Tracheal epithelial cell (primary cell): ENCODE measurements at places on chromosomes 1 and 21. TPM values are rescaled to one million over a fixed set of nuclear protein-coding genes. Genes with fewer than 3 reads are reported as not detected.

Gene ATP5PB
- 239 and 249 TPM in 2 replicates for total RNA-seq

Gene LUZP1
- 14.7 and 32.5 TPM in 2 replicates for total RNA-seq

Gene AADACL4
- not detected in 2 replicates for total RNA-seq

Gene AGT
- total RNA-seq: 0.24 TPM in 1 of 2 replicates, not detected in the other

Gene MYCL
- 7.0 and 20.5 TPM in 2 replicates for total RNA-seq

Gene ZBTB8A
- 6.7 and 10.4 TPM in 2 replicates for total RNA-seq

Gene IFNLR1
- 7.5 and 13.0 TPM in 2 replicates for total RNA-seq

Gene ANKRD34A
- 1.1 TPM in 1 of 2 replicates, not detected in the other for total RNA-seq

Gene C1orf141
- total RNA-seq: not detected in 2 replicates

Gene FCRL1
- not detected in 2 replicates for total RNA-seq

Gene ST7L
- total RNA-seq: 10.0 and 11.6 TPM in 2 replicates

Gene SLC39A1
- 134 and 176 TPM in 2 replicates for total RNA-seq

Gene OR6P1
- total RNA-seq: not detected in 2 replicates

Gene UBE2U
- total RNA-seq: not detected in 2 replicates

Gene CENPF
- 0.85 and 3.9 TPM in 2 replicates for total RNA-seq

Gene HLCS
- 23.7 and 23.9 TPM in 2 replicates for total RNA-seq

Gene WNT9A
- total RNA-seq: 1.9 and 3.2 TPM in 2 replicates

Gene S100A7
- 1.4 TPM in 1 of 2 replicates, not detected in the other for total RNA-seq

Gene EDN2
- 5.8 and 14.5 TPM in 2 replicates for total RNA-seq

Gene PDPN
- 3.8 and 11.1 TPM in 2 replicates for total RNA-seq

Gene RORC
- total RNA-seq: 0.48 and 1.9 TPM in 2 replicates
